AG08396 (cell line): ENCODE measurements at places on chromosomes 7 and 10.

GRCh38 chr10:5573968-5574641, 49.3 kb downstream of the CALML3 start:
- no peak for DNase-seq

DNA sequence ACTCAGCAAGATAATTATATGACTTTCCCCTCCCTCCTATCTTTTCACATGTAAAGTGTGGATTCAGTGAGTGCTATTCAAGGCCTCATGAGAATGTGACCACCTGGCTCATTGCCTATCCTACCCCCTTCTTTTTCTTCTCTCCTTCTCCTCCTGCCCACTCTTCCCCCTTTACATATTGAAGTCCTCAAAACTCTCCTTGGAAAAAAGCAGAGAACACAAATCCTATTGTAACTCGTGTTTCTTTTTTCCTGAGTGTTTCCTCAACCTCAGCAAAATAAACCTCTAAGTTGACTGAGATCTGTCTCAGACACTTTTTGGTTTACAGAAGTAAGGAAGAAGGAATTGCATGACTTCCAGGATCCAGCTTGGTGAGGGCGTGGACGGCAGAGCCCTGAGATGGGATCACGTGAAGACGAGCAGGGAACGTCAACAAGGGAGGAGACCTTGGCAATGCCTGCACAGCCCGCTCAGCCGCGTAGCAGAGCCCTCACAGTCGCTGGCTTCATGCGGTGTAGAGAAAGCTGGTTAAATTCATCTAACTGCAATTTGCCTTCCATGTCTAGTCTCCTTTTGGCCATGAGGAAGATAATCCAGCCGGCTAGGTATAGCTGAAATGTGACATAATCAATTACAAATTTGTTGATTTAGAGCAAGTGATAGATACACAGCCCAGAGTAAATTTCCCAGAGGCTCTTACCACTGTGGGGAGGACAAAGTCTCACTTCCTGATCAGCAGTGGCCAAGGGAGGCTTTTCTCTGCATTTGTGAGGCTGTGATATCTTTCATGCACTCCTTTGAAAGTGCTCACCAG, 75.7 kb downstream of the LYZL2 start:
- DNase-seq: peak; percentile 67

- no peak for DNase-seq
Observed at GRCh38 chr7:8120390-8121058, 141.4 kb downstream of the ICA1 start.

- DNase-seq: no peak
Observed at GRCh38 chr7:17689361-17689902, 250.9 kb downstream of the SNX13 start.

- DNase-seq: no peak
Observed at GRCh38 chr10:17240096-17240495, 12.1 kb downstream of the VIM start.

DNA sequence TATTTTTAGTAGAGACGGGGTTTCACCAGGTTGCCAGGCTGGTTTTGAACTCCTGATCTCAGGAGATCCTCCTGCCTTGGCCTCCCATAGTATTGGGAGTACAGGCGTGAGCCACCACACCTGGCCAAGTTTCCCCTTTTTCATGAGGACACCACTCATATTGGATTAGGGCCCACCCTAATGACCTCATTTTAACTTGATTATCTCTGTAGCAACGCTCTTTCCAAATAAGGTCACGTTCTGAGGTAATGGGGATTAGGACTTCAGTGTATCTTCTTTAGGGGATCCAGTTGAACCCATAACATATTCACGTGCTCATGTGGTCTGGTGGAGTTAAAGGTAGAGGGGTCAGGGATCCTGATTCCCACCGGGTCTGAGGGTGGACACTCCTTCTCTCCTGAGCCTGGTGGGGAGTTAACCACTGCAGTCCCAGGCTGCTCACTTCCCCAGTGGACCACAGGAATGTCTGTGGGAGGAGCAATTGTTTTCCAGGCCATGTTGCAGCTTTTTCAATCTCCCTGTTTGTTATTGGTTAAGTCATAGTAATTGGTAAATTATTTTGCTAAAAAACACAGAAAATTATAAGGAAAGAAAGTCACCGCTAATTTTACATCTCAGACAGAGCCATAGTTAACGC, 130.5 kb downstream of the GRK5 start:
- DNase-seq: peak; percentile 80

DNA sequence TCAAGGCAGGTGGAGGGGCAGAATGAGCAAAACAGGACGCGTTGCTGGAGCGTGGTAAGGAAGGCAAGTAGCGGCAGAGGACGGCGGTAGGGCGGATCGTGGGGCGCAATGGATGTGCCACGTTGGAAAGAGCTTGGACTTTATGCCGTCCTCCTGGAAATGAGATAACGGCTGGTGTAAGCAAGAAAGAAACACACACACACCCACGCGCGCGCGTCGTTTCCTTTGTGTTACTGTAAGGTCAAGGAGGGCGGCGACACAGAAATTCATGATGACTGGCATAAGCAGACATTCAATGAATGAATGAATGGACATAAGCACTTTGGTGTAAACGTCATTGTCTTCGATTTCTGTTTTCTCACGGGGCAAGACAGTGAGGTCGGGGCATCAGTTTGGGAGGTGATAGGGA, 683 bp upstream of the ENTPD7 start:
- DNase-seq: peak; percentile 6

DNA sequence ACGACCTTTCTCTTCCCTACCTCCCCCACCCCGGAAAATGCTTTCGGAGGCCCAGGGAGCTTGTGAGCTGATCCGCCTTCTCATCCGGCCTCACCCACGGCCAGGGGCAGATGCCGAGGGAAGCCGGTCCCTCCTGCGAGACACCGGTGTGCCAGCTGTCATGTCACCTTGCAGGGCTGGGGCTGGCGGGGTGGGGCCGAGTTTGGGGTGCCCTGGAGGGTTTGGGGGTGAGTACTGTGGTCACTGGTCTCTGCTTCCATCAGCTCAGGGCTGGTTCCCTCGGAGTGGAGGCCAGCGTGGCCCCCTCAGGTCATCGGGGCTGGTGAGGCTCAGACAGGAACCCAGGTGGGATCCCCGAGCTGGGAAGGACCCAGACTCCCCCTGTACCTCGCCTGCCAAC, 48.7 kb downstream of the RCC1L start:
- no peak for DNase-seq

DNA sequence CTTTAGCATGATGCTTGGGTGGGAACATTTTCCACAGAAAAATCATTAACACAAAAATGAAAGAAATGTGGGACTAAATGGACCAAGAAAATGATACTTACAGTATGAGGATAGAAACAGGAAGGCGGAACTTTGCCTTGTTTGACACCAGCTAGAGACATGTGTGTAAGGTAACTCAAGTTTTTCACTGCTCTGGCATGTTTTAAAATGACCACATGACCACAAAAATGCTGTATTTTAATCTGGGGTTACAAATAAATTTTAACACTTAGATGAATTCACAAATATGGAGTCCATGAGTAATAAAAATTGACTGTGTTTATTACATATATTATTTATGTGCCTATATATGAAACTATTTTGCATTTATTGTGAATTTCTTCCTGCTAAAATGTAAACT, 100.9 kb upstream of the PHYHIPL start:
- no peak for DNase-seq

DNA sequence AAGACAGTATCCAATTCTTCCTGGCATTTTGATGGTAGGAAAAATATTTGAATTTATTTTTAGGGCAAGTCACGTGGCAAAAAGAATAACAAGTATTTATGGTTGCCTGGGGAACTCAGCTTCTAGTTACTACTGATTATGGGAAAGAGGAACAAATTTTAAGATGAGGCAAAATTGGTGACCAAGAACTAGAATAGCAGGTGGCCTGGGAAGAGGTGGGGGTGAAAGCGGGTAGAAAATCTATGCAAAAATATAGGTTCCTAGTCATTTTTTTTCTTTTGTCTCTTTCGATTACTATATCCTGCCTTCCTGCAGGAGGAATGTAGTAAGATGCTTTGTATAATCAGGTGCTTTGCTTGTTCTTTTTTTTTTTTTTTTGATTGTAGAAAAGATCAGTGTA, 27.8 kb downstream of the ENTPD1 start:
- no peak for DNase-seq

GRCh38 chr7:74178632-74179031, 4.5 kb downstream of the EIF4H start:
- peak; percentile 60 for DNase-seq

- peak; percentile 22 for DNase-seq
Observed at GRCh38 chr10:101941871-101942270, 98.3 kb upstream of the KCNIP2 start.

DNA sequence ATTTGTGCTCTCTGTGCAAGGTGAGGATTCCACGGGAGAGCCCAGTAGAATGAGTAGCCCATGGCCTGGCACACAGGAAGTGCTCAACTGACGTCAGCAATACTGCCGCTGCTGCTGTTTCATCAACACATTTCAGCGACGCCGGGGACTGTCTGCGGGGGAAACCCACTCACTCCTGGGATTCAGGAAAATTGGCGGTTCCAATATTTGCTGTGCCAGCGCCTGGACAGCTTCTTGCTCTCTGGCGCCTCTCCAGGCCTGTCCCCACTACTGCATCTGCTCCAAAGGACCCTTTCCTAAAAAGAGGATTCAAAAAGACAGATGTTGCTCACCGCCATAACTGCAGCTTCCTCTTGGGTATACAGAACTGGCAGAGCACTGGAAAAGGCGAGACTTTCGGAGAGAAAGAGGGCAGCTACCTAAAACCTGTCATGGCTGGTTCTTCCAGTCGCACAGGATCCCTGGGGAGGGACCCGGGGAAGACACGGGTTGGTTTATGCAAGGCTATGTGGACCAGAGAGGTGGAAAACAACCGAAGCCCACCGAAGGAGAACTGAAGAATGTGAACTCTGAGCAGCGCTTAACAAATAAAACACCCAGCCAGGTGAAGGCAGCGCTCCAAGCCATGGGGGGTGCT, 39.7 kb upstream of the ENO4 start:
- DNase-seq: peak; percentile 24

DNA sequence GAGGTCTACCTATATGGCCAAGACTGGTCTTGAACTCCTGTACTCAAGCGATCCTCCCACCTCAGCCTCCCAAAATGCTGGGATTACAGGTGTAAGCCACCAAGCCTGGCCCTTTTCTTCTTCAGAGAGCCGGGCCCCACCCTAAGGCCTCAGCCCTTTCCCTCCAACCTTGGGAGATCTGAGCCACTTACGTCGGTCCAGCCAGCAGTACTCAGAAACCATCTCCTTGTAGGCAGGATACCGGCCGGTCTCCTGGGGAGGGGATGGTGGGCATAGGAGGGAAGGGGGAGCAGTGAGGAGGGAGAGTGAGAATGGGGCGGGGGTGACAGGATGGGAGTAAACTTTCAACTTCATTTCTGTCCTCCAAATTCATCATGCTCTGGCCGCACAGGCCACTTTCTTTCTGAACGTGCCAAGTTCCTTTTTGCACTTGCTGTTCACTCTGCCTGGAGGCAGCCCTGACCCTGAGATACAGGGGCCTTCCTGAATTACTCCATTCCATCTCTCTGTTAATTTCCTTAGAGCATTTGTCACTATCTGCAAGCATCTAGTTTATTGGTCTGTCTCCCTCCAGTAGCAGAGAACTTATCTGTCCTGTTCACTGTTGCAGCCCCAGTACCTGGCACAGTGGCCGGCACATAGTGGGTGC, 10.4 kb downstream of the PDZD7 start:
- no peak for DNase-seq

DNA sequence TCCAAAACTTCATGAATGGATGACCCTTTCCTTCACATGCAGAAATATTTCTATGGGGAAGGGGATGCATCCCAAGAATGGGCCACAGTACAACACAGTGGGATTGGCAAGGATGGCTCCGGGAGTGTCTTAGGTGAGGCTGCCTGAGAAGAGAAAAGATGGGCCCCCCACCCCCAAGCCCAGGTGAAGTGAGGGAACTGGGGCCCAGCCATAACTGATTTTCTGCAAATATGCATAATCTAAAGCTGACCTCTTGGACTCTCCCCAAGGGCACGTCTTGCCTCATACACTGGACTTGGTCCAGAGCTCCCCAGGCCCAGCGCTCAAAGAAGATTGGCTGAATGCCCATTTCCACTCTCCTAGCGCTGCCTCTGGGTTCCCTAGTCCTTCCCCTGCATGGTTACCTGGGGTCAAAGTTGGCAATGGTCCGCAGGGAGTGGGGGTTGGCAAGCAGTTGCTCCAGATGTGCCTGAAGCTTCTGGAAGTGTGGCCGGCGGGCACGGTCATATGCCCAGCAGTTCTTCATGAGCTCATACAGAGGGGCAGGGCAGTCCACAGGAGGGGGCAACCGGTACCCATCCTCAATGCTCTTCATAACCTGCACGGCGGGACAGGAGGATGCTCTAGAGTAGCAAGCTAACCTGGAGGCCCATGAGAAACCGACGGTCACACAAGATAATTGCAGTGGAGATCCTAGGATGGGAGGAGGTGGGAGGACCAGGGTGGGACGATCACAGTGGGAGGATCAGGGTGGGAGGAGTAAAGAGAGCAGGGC, 12.3 kb downstream of the ZYX start:
- DNase-seq: no peak

DNA sequence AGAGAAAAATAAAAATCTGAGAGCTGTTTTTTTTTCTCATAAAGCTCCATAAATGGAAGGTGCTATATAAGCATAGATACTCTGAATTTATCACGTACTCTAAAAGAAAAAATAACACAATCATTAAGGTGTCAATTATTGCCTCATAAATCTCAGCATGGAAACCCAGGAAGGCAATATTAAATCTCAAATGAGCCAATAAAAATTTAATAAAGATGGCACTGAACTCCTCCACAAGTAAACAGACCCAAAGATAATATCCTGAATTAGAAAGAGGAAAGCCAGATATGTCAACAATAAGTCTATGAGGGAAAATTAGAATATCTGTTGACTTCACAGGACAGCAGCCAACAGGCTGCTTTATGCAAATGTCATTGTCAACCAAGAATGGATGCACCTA, 66.5 kb downstream of the CDK6 start:
- DNase-seq: no peak

GRCh38 chr10:68869623-68870022, 31.5 kb upstream of the DDX50 start:
- no peak for DNase-seq

GRCh38 chr7:67525588-67525987, 529.0 kb downstream of the TYW1 start:
- DNase-seq: no peak

DNA sequence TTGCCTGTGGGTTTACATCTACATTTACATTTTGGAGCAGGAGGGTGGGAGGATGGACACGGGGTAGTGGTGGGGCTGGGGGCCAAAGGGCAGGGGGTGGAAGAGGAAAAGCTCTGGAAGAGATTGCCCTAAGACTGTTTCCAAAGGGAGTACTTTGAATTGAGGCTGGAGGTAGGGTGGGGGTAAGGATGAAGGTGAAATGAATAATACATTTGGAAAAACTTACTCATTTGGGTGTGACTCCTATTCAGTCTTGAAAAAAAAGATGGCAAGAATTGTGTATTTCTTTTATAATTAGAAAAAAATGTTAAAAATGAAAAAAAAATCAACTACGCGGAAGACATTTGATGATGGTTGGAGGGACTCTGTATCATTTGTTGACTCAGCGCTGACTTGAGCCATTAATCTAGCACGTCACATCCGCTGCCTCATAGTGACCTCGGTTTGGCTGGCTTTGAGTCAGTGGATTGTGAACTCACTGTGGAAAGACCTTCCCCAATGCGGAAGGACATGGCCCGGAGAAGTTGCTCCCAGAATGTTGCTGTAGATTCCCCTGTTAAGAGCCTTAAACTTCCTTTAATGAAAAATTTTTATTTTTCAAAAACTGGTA, 2.8 kb downstream of the FAM180A start:
- DNase-seq: peak; percentile 85
